OCI-LY7 (cell line): ENCODE measurements at places on chromosomes 16 and 17.

GRCh38 chr17:72236980-72237633 lies 116.3 kb downstream of the SOX9 start:
- no peak for DNase-seq

GRCh38 chr17:69485901-69486643 lies 71.6 kb downstream of the MAP2K6 start:
- no peak for DNase-seq

DNA sequence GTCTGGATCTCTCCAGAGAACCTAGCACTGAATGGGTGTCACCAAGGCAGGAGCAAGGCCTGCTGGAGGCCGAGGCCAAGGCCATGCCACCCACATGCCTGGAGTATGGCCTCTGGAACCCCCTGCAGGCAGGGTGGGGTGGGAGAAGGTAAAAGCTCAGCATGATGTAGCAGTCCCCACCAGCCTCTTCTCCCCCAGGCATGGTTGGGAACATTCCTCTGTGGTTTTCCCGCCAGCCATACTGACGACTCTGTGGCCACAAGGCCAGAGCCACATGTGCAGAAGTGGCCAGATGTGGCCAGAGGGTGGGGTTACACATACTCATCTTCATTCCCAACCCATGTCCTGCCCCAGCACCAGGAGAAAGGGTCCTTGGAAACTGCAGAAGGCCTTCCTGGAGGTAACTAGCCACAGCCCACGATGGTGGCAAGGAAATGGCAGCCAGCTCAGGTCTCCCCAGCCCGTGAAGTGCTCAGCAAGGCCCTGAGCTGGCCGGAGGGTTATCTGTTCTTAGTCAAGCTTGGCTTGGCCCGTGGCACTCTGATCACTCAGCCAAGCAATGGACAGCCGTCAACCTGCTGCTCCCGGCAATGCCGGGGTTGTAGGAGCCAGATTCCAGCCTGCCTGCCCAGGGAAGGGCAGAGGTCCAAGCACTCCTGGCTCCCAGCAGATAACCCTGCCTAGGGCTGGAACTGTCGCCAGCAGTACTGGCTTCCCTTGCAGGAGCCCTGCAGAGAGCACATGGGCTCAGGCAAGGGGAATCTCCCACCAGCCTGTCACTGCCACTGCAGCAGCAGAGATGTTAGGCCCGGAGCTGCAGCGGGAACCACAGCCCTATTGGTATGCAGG lies 26.1 kb downstream of the HDAC5 start:
- DNase-seq: no peak

DNA sequence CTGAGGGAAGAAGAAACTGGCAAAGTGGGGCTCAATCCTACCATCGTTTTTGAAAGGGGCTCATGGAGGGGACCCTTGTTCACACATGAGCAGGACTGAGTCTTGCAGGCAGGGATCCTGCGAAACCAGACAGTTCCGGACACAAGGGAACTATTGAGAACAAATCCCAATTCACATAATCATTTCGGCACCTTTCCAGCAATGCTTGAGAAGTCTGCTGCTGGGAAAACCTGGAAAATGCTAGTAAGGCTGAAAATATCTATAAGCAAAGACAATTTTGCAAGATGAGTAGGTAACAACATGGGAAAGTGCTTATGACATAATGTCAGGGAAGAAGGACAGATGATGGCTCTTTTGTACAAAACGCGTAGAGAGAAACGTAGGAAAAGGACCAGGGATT lies 52.1 kb upstream of the BPTF start:
- DNase-seq: no peak

DNA sequence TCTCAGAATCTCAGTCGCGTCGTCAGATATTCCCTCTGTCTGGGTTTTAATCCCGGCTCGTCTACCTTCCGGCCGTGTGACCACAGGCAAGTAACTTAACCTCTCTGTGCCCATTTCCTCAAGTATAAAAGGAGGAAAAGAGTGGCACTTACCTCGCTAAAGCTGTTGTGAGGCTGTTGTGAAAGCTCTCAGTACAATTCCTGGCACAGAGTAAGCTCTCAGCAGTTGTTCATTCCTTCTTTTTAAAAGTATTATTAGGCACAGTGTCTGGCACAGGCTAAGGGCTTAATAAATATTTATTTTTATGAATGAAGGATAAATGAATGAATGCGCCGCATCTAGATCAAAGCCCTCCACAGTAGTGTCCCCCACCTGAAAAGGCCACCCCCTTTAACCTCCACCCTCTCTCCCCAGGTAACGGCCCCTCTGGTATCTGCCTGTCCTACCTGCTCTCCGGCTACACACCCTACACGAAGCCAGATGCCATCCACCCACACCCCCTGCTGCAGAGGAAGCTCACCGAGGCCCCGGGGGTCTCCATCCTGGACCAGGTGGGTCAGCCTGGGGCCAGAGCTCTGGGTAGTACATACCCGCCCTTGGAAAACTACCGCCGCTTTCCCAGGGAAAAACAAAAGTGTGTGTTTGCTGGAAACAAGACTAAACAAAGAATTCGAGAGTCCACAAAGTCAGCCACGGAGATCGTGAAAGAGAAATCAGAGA lies 6.0 kb downstream of the OSGIN1 start:
- DNase-seq: no peak

DNA sequence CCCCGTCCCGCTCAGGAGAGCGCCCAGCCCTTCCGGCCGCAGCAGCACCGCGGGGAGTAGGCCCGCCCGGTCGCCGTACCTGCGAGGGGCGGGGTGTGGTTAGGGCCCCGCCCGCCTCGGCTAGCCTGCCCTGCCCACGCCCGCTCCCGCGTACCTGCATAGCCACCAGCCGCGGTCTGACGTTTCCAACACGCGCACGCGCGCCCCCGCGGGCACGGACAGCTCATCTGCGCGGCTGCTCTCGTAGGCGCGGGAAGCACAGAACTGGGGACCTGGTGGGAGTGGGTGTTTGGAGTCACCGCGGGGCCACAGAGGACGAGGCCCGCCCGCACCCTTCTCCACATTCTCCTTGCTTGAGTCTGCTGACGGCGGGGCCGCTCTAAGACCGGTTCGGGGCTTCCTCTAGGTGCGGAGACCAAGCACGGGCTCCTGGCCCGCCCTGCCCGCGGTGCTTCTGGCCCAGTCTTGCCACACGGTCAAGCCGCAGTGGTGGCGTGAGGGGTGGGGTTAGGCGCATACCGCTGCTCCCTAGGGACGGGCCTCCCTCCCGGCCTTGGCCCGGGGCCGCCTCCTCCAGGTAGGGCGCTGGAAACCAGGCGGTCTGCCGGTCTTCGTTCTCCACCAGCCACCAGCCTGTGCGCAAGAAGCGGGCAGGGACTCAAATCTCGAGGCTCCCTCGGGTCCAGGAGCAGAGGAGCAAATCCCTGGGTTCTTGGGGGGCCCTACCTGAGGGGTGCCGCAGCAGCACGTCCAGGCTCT lies 1.8 kb downstream of the NOXO1 start:
- DNase-seq: no peak

DNA sequence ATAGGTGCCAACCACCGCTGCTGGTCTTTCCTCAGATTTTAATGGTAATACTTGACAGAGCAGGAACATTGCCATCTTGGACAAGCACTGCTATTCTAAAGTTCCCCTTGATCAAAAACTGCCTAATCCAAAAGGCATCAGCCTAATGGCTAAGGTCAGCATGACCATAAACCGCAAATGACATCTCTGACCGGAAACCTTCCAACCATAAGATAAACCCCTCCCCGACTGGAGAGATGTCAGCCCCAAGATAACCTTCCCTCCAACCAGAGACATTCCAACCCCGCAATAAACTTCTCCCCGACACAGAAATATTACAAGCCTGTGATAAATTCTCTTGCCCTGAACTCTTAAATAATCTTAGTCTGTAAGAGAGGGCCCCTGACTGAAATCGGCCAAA lies 7.4 kb upstream of the DHX40 start:
- no peak for DNase-seq

GRCh38 chr17:28071179-28071578 lies 28.7 kb downstream of the NLK start:
- no peak for DNase-seq

GRCh38 chr16:29700253-29700987 lies 21.4 kb downstream of the QPRT start:
- DNase-seq: peak; percentile 74
